Suppressor macrophage treated with lipopolysaccharide for 4 hours (primary cell): ENCODE measurements at places on chromosomes 5 and 9.

DNA sequence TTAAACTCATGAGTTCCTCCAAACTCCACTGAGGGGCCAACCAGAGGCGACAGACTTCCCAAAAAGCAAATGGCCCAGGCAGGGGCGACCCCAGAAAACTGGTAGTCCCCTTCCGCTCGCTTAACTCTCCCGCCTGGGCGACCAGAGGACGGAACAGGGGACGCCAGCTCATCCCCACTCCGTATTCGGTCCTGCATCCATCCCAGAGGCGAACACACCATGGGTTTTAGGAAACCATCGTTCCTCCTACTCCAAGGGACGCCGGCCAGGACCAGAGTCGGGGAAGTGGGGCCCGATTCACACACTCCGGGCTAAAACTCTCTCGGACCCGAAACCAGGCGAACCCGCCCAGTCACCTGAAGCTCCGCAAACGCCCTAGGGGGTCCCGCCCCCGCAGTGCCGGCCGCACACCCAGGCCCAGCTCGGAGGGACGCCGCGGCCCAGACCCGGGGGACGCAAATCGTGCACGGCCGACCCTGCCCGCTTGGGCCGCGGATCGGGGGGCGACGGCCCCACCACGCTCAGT is 478 bp downstream of the TEX10 start:
- peak; percentile 24 for DNase-seq

DNA sequence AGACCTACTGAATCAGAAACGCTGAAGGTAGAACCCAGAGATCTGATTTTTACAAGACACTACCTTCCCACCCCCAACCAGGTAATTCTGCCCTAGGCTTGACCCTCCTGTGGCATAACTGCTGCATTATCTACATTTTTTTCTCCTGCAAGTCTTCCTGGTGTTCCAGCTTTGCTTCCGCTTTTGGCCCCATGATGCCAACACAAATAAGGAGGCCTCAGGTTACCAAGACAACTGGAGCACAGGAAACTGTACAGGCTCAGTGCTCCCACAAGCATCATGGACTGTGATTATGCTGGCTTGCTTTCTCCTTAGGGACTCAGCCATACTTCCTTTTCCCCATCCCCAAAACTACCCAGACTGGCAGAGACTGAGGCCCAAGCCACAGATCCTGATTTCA is 6.6 kb upstream of the MSMP start:
- DNase-seq, result peak; percentile 27

GRCh38 chr5:12488161-12488560 is 583.9 kb upstream of the CTNND2 start:
- DNase-seq, result no peak

- no peak for DNase-seq
Measured at GRCh38 chr5:171851251-171851650, 65.6 kb downstream of the SMIM23 start.

DNA sequence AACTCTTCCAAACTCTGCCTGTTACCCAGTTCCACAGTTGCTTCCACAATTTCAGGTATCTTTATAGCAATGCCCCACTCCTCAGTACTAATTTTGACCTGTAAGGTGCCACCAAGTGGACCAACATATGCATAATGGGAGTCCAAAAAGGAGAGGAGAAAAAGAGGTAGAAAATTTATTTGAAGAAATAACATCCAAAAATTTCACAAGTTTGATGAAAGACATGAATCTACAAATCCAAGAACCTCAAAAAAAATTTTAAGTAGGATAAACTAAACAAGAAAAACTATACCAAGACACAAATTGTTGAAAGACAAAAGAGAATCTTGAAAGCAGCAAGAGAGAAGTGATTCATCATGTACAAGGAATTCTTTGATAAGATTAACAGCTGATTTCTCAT is 79.8 kb downstream of the BARX1 start:
- no peak for DNase-seq

DNA sequence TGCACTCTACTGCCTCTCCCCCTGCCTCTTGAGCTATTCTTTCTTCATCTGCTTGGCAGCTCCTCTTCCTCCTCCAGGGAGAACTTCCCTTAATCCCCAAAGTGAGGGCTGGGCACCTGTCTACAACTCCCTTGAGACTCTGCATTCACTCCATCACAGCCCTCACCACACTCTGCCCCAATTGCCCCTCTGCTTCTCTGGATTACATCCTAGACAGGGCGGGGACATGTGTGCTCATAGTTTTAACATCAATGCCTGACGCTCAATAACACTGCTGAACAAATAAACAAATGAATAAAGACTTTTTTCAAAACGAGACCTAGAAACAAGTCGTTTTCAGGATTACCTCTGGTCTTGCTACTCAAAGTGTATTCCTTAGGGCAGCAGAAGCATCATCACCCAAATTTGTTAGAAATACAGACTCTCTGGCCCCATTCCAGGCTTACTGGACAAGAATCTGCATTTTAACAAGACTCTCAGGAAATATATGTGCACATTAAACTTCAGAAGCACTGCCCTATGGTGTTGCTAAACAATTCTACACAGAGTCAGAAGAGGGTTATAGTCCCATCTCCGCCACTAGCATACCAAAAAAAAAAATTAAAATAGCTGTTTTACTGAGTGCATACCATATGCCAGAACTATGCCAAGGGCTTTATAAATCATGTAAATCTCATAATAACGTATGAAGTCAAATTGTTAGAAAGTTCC is 115.6 kb downstream of the CDK5RAP2 start:
- DNase-seq, result no peak

- DNase-seq, result no peak
Measured at GRCh38 chr5:107461770-107462169, 209.0 kb downstream of the EFNA5 start.

DNA sequence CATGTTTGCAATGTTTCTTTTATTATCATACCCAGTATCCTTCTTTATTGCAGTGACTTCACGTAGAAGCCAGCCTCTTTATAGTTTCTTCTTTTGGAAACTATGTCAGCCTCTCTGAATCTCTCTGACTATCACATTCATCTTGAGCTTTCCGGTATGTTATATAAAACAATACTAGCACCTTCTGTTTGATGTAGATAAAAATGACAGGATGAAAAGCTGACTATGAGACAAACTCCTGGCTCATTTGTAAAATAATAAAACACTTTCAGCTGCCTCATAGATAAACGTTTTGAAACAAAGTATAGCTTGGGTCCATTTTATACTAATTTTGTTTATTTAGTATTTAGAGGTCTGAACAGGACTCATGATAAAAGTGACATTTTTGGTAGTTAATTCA is 1145.4 kb upstream of the NUDT12 start:
- DNase-seq, result no peak

GRCh38 chr5:101605700-101606099 is 690.4 kb downstream of the SLCO4C1 start:
- no peak for DNase-seq

GRCh38 chr5:157593052-157593757 is 17.6 kb upstream of the ADAM19 start:
- no peak for DNase-seq

DNA sequence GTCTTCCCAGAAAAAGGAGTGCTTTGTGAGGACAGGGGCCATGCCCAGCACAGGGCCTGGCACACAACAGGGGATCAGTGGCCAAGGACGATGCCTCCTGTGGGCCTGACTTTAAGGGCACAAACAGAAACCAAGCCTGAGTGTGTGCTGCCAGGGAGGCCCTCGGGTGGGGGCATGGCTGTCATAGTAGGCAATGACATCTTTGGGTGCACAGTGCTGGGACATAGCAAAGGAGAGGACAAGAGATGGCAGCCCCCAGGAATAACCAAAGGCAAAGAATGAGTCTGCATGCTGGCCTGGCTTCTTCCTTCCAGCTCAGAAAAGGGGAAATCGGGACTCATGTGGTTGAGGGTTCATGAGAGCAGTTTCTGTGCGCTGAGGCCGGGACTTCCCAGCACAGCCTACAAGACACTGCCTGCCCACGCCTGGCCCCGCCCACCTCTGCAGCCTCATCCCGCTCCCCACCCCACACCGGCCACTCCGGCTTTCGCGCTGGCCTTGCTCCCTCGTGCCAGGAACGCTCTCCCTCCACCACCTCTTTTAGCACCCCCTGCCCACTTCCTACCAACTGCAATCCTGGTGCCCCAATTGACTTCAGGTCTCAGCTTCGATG is 13.8 kb upstream of the LHX2 start:
- peak; percentile 94 for DNase-seq

GRCh38 chr5:179819296-179820126 is 1.2 kb upstream of the SQSTM1 start:
- DNase-seq, result peak; percentile 62

DNA sequence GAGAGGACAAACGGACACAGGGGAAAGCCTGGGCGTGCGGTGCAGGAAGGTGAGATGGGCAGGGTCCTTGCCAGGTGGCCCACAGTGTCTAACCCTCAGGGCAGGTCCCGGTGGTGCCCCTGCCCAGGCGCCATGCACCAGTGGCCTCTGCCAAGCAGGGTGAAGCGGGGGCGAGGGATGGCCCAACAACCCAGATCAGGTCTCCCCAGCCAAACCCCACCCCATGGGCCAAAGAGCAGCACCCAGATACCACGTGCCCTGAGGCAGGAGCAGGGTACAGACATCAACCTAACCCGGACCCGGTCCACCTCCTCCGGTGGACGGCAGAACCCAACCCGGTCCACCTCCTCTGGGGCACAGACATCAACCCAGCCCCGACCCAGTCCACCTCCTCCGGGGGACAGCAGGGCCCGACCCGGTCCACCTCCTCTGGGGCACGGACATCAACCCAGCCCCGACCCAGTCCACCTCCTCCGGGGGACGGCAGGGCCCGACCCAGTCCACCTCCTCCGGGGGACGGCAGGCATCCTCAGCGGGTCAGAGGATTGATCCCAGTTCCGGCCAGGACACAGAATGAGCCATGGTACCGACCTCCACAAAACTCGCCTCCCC is 12.8 kb downstream of the SLC12A7 start:
- DNase-seq, result no peak

- peak; percentile 52 for DNase-seq
Measured at GRCh38 chr5:98768160-98768959, 5.1 kb upstream of the RGMB start.

DNA sequence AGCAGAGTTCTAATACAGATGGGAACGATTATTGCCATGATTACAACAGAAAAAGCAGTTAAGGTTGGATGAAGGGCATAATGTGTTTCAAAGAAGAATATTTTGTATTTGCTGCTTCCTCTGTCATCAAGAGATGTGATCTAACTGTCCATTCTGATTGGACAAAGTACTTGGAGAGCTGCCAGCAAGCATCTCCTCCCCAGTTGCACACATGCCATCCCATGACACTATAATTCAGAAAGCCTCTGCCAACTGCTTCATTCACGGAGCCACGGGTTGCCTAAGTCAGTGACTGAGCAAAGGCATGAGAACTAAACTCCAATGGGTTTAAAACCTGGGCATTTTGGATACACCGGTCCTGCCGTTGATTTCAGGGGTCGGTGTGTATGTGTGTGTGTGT is 253.8 kb downstream of the CRB2 start:
- DNase-seq, result no peak

GRCh38 chr5:161663431-161663830 is 22.1 kb upstream of the GABRA6 start:
- DNase-seq, result no peak

- DNase-seq, result no peak
Measured at GRCh38 chr5:86918246-86918645, 300.5 kb downstream of the COX7C start.

- DNase-seq, result no peak
Measured at GRCh38 chr5:157828944-157829639, 29.9 kb downstream of the CLINT1 start.

GRCh38 chr9:16866587-16866986 is 3.9 kb downstream of the BNC2 start:
- DNase-seq, result no peak

GRCh38 chr9:136748666-136749611 is 614 bp upstream of the LCN6 start:
- DNase-seq, result no peak

GRCh38 chr9:91195372-91196012 is 166.2 kb downstream of the AUH start:
- DNase-seq, result no peak

DNA sequence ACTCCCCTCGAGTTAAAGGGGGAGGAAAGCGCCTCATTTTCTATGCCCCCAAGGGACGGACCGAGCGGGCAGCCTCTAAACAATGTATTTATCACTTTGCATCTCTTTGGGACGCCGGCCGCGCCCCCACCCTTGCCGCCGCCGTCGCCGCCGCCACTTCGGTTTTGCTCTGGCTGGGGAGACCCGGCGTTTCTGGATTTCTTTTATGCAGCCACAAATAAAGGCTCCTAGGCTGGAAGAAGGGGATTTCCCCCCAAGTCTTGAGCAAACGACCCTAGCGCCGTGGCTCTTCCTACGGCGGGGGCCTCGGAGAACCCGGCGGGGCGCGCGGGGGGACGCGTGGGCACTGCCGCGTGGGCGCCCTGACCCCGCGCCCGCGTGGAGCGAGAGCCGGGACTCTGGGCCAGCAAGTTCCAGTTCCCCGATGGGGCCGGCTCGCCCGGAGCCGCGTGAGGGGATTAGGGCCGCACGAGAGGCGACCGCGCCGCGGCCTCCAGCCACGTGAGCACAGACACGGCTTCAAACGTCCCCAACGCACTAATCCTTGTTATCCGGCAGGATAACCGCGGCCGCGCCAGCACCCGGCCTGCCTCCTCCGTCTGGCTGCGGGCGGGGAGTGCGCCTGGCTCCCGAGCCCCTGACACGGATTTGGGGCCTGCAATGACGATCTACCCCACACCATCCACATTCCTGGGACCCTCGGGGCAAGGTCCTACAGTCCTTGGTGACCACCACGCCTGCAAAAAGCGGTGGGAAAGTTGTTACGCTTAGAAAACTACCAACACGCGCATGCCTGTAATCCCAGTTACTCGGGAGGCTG is 7.9 kb upstream of the NEUROG1 start:
- peak; percentile 46 for DNase-seq

DNA sequence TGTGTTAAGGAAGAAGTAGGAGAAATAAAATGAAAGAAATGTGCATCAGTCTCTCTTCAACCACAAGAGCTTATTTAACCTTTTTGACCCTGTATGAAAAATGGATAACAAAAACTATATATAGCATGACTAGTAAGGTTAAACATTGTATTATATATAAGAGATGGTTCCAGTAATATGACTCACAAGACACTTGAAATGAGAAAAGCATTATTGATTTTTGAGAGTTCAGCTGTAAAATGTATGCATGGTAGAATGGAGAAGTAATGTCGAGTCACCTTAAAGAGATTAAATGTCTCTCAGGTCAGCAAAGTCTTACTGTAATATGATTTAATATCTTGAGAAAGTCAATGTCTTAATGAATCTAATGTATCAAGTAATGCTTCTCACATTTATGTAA is 860.9 kb downstream of the TAF11L14 start:
- no peak for DNase-seq

- peak; percentile 44 for DNase-seq
Measured at GRCh38 chr5:21802869-21803490, 1050.2 kb downstream of the CDH12 start.

- DNase-seq, result no peak
Measured at GRCh38 chr9:98356953-98357690, 101.7 kb upstream of the TBC1D2 start.

- no peak for DNase-seq
Measured at GRCh38 chr9:9552665-9553064, 1060.1 kb downstream of the PTPRD start.

- no peak for DNase-seq
Measured at GRCh38 chr5:72596956-72597355, 89.7 kb upstream of the ZNF366 start.
